Activated CD4-positive, alpha-beta T cell treated with anti-CD3 and anti-CD28 coated beads for 24 hours (primary cell): ENCODE measurements at places on chromosomes 7 and 10.

DNA sequence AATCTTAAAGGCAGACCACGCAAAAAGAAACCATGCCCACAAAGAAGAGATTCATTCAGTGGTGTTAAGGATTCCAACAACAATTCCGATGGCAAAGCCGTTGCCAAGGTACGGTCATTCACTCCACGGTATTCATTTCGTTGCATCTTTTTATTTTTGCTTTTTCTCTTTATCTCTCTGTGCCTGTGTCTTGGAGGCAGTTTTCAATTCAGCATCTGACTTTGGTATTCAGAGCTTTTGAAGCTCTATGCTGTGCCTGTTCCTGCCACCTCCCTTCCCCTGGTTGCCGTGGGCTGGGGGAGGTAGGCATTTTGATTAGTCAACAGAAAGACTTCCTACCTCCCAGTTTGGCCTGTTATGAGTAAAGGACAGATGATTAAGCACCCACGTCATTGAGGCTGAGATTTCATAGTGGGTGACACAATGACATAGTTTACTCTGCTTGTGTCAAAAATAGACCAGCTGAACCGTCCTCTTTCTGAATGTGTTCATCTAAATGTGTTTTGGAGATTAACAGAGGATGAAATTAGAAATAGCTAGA lies 149.5 kb downstream of the ARID5B start:
- peak; percentile 51 for DNase-seq

- DNase-seq, result no peak
Observed at GRCh38 chr10:4648999-4649398, 177.0 kb upstream of the AKR1E2 start.

DNA sequence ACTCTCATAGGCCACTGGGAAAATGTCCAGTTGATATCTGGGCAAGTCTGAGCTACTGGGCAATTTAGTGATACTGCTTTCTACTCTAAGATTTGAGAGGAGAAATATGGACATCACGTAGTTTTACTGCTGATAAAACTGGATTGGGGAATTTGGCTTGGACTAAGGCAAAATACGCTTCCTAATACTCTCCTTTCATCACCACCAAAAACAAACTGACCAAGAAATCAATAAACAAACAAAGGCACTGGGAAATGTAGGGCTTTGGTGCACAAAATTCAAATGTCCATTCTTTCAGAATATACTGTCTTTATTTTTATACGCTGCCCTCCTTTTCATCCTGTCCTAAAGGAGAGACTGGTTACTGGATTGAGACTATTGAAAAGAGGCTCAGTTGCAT lies 145.1 kb upstream of the SP8 start:
- DNase-seq, result no peak

- no peak for DNase-seq
Observed at GRCh38 chr7:23473844-23474093, 3.5 kb upstream of the IGF2BP3 start.

- DNase-seq, result no peak
Observed at GRCh38 chr7:50615519-50616080, 50.4 kb upstream of the DDC start.

DNA sequence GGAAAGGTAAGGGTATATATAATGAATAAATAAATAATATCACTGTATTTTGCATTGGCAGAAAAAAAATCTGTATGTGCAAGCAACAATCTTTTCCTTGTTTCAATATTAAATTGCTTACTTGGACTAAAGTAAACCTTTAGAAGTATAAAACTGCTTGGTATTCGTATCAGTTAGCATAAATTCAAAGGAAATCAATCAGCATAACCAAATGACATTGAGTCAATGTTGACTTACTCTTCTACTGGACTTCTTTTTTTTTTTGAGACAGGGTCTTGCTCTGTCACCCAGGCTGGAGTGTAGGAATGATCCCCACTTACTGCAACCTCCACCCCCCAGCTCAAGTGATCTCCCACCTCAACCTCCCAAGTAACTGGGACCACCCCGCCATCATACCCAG lies 42.3 kb upstream of the KMT2C start:
- DNase-seq, result no peak

- no peak for DNase-seq
Observed at GRCh38 chr7:1027242-1028043, 16.9 kb upstream of the GPR146 start.

DNA sequence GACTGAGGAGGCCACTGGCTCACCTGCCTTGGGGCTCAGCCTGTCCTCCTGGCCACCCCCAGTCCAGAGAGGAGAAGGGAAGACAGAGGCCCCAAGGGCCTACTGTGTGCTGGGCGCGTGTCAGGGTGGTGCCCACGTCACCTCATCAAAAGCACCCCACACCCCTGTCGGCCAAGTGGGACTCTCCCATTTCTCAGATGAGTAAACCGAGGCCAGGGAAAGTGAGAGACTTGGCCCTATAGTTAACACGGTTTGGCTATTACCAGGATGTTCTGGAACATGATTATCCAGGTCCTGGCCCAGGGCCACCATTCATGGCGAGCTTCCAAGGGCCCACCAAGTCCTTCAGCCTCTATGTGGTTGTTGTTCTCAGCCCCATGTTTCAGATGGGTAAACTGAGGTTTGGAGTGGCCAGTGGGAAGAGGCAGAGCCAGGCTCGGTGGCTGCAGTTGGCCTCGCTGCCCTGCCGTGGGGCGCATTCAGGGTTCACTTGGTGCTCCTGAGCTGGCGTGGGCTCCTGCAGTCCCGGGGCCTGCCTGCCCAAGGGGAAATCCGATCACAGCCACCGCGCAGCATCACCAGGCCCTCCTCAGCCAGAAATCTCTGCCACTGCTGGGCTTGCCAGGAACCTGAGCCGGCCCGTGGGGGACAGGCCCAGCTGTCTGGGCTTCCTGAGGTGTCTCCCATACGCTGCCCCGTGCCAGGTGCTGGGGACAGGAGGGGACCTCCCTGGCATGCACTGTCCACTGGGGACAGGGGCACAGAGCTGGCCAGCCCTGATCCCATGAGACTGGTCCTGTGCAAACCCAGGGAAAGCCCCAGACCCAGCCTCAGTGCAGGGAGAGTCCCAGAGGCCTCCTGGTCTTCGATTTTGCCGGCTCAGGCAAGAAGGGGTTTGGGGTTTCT lies 117.7 kb upstream of the TNRC18 start:
- DNase-seq, result no peak

DNA sequence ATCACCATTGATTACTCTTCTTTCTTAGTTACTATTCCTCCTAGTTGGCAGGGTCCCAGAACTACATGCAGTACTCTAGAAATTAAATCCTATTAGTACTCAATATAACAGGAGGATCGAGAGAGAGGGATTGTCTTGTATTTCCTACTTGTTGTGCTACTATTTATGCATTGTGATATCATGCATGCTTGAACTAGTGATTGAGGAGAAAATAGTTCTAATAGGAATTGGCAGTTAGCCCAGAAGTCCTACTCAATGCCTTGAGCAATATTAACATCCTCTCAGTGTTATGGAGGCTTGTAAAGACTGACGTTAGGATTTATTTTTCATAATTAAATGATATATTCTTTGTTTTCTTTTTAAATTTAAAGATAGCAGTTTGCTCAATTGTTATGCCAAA lies 67.4 kb downstream of the FOXP2 start:
- no peak for DNase-seq

DNA sequence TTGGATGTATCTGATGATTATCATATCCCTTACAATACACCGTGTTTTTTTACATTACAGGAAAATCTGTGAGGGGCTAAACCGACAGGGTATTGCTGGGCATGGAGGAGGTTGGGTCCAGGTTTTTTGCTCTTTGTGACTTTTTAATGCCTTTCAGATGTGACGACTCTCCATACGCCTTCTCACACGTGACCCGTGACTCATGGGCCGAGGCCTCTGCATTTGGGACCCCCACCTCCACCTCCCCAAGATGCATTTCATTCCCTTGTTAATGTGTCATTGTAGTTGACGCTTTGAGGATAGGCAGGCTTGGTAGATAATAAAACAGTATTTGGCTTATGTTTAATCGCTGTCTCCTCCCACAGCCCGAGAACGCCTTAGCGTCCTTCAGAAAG lies 95.3 kb downstream of the CUX1 start:
- DNase-seq, result no peak

DNA sequence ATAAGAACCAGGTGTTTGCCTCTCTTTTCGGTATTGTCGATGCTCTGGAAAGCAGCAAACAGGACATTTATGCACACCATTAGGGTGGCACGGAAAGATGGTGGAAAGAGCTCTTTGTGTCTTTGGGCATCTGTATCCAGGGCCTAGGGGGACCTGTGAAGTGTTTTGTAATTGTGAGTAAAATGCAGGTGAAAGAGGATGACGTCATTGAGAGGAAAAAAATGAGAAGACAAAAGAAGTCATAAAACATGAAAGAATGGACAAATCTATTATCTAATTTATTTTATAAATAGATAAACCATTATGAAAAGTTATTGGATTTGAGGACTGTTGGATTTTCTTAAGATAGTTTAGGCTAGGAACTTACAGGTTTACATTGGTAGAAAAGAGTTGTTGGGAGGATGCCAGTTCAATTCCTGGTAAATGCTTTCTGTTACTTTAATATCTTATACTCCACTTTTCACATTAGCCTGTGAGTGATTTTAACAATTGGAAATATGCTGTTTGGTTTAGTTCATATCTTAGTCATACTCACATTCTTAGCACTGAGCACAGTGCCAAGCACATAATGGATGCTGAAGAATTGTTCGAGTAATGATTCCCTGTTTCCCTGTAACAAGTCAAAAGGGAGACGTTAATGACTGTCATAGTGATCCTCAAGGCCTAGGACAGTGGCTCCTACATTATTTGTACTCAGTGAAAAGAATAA lies 62.6 kb downstream of the EXOC4 start:
- no peak for DNase-seq

DNA sequence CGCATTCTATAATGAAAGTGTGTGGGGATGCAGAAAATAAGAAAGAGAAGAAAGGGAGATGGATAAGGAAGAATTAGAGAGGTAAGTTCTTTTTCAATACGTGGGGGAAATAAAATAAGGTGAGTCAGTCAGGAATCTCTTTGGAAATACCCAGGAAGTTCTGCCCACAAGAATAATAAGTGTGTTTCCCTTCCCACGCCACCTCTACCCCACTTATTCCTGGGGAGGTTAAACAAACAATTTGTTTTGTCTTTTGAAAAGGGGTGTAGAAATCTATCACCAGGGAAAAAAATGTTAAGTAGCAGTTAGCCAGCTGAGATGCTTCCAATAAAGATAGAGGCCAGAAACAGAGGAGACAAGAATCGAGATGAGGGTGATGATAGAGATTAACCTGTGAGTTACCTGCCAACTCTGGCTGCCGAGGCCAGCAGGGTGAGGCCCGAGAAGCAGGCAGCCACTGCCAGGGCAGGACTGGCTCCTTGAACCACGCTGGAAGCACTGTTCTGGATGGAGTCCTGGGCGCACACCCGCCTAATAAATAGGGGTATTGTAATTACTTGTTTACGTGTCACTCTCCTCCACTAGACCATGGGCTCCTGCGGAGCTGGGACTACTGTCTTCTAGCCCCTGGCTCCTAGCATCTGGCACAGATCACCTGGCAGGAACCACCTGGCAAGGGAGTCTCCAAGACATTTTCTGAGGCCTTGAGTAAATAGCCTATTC lies 191.3 kb downstream of the FGFR2 start:
- no peak for DNase-seq

- no peak for DNase-seq
Observed at GRCh38 chr10:78864761-78865537, 203.8 kb upstream of the ZMIZ1 start.

DNA sequence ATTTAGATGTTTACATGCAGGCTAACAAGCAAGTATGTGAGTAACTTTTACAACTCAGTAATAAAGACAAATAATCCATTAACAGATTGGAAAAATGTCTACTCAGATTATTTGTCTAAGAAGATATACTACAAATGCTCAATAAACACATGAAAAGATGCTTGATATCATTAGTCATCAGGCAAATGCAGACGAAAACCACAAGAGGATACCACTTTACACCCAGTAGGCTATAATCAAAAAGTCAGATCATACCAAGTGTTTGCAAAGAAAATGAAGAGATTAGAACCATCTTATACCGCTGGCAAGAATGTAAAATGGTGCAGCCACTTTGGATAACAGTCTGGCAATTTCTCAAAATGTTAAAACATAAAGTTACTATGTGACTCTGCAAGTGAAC lies 84.1 kb downstream of the MALSU1 start:
- DNase-seq, result no peak

DNA sequence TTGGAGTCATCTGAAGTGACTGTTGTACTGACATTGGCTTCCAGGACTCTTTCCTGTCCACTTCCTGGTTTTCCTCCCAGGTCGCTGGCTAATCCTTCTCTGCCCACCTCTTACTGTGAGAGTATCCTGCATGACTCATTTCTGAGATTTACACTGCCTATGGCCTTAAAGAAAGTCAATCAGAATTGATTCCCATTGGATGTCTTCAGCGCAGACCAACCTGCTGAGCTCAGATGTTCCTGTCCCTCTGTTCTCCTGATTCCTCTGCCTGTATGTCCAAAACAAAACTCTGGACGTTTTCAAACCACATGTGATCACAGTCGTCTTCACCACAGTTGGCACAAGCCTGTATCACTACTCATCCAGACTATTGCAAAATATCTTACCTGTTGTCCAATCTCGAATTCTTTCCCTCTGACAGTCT lies 262.1 kb downstream of the CREB5 start:
- no peak for DNase-seq

DNA sequence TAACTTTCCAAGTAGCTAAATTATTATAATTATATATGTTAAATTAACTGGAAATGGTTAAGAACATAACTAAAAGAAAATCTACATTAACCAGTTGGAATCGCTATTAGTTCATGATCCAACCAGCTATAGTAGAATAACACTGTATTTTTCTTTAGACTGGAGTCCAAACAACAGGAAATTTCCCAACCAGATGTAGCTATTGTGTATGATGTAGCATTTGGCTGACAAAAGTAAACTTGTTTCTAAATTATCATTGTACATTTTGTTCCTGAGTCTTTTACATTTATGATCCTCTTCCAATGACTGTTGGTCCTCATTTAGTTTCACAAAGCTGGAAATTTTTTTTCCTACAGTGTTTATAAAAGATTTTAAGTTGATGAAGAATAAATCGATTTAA lies 62.1 kb downstream of the PAPSS2 start:
- no peak for DNase-seq

DNA sequence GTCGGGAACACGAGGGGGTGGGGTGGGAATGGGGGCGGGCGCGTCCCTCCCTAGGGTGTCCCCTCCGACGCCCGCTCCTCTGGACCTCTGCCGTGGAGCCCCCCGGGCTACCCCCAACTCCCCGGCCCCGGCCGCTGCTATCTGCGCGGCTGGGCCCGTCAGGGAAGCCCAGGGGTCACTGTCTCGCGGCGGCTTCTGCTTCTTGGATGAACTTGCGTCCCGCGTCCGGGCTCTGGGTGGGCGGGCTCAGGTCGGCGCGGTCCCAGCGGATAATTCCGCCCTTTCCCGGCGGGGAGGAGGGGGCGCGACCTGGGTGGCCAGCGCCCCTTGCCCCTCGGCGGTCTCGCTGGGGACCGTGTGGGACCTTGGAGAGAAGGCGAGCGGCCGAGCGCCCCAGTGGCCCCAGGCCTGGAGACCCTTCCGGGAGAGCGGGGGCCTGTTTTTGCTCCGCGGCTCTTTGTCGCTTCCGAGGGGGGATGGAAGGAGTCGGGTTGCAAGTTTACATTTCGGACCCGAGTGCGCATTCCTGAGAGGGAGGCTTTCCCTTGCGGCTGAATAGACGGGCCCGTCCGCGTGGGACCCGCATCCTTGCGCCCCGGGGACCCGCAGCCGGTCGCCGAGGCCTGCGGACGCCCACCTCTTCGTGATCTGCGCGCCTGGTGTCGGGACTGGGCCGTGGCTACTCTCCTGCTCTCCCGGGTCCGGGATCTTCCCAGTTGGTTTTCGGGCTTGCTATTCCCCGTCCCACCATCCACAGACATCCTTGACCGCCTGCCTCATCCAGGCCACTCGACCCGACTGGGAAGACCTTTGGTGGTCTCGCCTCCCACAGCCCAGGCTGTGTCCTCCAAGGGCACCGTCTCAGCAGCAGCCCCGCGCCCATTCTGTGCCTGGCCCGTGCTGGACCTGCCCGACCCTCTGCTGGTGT lies 812 bp downstream of the DOCK1 start:
- DNase-seq, result no peak
